ENCODE measurements at places on chromosomes 3 and 15. TPM values are rescaled to one million over a fixed set of nuclear protein-coding genes. Genes with fewer than 3 reads are reported as not detected.

DNA sequence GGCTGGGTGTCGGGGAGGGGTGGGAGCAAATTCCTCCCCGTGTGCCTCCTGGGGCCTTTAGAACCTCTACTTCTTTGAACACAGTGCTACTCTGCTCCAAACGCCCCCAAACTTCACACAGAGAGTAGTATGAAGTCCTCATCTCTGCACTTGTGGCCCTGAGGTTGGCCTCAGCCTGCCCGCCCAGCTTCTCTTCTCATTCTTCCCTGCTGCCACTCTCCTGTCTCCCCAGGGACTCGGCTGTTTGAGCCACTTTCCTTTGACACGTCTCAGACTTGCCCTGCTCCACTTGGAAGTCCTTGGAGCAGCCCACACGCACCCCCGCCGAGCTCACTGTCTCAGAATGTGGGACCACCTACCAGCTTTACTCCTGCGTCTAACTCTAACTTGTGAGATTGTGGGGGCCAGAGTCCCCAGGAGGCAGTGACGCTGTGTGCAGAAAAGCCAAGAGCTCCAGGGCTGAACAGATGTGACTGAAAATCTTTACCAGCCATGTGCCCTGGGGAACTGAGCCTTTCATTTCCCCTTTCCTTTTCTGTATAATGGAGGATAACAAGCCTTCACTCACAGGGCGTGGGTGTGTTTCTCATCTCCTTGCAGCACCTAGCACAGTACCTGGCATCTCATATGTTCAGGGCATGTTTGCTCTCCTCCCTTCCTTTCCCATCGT lies 233.6 kb upstream of the CTDSPL start:
- H3K27ac ChIP-seq = no peak overlapping the region
- H3K4me1 ChIP-seq = peaks cover 3% of the 10 kb centered on the region
- no peaks in the 10 kb centered on the region for H3K36me3 ChIP-seq
- H3K4me3 ChIP-seq = no peak overlapping the region
- DNase-seq = no peak

The SLC22A14 gene
- not detected for total RNA-seq

The LAMB2 gene
- total RNA-seq = not detected

- H3K4me1 ChIP-seq = no peaks in the 10 kb centered on the region
- no peak overlapping the region for H3K4me3 ChIP-seq
- no peaks in the 10 kb centered on the region for H3K27me3 ChIP-seq
Measured at GRCh38 chr3:54421943-54422342, 299.6 kb downstream of the CACNA2D3 start.

- no peak overlapping the region for H3K27ac ChIP-seq
- peaks cover 9% of the 10 kb centered on the region for H3K27me3 ChIP-seq
- H3K36me3 ChIP-seq = no peaks in the 10 kb centered on the region
- peaks cover 2% of the 10 kb centered on the region for H3K4me1 ChIP-seq
- DNase-seq = no peak
Measured at GRCh38 chr15:57323299-57323805, 53.0 kb upstream of the CGNL1 start.

GRCh38 chr3:141538568-141539240 lies 51.9 kb downstream of the RASA2 start:
- peaks cover 69% of the 10 kb centered on the region for H3K36me3 ChIP-seq
- H3K4me3 ChIP-seq = no peak overlapping the region
- no peak overlapping the region for H3K27ac ChIP-seq
